Aorta (tissue), 5 donors: ENCODE measurements at places on chromosomes 4 and X. TPM values are rescaled to one million over a fixed set of nuclear protein-coding genes. Genes with fewer than 3 reads are reported as not detected.

DNA sequence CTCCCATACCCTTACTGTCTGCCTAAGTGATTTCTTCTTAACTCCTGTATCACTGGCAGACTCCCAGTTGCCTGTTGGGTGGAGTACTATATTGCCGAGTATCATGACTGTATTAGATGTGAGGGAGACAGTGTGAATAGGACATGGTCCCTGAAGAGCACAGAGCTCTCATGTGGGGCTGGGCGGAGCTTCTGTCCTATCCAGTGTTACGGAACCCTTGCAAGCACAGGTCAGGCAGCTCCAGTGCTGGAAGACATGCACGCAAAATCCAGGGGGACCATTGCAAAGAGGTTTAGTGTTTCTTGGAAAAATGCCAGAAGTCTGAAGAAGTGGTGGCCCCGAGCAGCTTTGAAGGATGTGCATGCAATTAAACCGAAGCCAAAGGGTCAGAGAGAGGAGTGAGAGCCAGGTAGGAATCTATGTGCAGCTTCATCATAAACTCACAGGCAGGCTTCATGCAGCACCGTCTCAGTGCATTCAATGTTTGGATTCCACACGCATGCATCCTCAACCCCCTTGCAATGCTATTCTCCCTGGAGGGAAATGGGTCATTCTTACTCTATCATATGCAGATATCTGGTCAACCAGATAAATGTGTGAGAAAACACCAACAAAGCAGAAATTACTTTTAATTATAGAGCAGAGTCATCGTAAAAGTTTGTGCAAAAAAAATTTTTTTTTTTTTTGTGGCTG is 49.7 kb upstream of the DHRSX start:
- H3K27me3 ChIP-seq = no peaks in the 10 kb centered on the region
- no peaks in the 10 kb centered on the region for H3K4me1 ChIP-seq
- DNase-seq = no peak
- H3K4me3 ChIP-seq = no peak overlapping the region

- H3K36me3 ChIP-seq = no peaks in the 10 kb centered on the region
- no peak for DNase-seq
- no peaks in the 10 kb centered on the region for H3K27me3 ChIP-seq
- no peak overlapping the region for H3K4me3 ChIP-seq
Measured at GRCh38 chrX:39309721-39310152, 508.5 kb downstream of the MID1IP1 start.

DNA sequence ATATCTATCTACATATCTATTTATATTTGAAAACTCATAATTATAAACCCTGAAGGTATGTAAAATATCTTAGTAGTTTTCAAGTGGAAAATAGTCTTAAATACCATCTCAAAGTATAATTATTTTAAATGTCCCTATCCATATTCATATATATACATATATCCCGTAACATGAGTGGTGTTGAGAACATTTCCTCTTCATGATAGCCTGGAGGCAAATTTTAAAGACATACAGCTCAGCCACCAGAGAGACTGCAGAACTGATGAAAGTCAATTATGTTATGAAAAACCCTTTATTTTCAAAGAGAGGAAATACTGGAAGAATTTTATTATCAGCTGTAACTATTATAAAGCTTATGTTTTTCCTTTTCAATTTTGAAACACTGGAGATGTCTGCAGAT is 1806.7 kb upstream of the PCDH7 start:
- H3K4me3 ChIP-seq = no peak overlapping the region
- no peak for DNase-seq
- H3K36me3 ChIP-seq = no peaks in the 10 kb centered on the region
- no peaks in the 10 kb centered on the region for H3K4me1 ChIP-seq
- H3K27ac ChIP-seq = no peak overlapping the region

DNA sequence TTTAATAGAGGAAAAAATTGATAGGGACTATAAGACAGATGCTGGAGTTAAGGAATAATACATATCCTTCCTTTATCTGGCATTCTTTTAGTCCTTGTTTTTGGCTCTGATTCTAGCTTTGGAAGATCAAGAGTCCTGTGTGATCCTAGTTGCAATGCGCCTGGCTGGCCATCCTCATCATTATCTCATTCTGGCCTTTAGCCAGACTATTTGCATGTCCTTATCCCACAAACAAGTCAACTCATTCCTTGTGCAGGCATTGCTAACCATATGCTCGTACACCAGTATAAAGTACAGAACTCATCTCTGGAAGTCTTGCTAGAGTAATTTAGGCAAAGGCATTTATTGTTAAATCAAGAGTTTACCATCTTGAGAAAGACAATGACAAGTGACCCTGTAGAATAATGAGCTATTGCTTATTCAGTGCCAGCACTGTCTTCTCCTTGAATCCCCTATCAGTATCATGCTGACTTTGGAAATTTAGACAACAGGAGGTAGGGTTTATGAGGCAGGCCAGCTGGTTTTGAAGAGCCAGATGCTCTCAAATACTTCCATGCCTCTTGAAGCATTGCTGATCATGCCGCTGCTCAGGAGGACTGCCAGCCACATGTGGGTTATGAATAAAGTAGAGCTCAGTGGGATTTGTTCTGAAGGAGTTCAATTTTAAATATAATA is 1730.3 kb upstream of the TENM3 start:
- DNase-seq = no peak
- no peaks in the 10 kb centered on the region for H3K27me3 ChIP-seq
- H3K36me3 ChIP-seq = no peaks in the 10 kb centered on the region
- no peak overlapping the region for H3K27ac ChIP-seq
- H3K4me1 ChIP-seq = no peaks in the 10 kb centered on the region

DNA sequence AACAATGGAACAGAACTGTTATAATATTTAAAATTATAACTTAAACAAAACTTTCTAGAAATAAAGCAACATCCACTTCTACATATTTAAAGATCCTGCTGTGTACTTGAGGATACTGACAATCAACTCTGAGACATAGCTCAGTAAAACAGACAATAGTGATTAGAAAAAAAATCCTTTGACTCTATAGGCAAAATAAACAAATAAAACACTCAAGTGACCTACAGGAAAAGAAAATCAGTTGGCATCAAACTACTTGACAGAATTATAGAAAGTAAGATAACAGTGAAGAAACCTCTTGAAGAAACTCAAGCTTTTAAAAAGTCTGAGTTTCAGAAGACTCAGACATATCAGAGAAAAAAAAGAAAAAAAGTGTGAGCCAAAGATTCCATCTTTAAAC is 55.9 kb upstream of the THOC2 start:
- H3K4me3 ChIP-seq = no peak overlapping the region
- no peaks in the 10 kb centered on the region for H3K36me3 ChIP-seq
- H3K27me3 ChIP-seq = no peaks in the 10 kb centered on the region
- no peak overlapping the region for H3K27ac ChIP-seq
- DNase-seq = no peak

The TMEM185A gene
- total RNA-seq = 22.7 TPM

The WNK3 gene
- 3.3 TPM for total RNA-seq

The SOX3 gene
- total RNA-seq = not detected

The GPRIN3 gene
- total RNA-seq = 9.8 TPM

The OPHN1 gene
- total RNA-seq = 9.7 TPM
